ENCODE measurements at places on chromosomes 16 and 17.

- no peak for DNase-seq
Measured at GRCh38 chr17:17401271-17401781, 75.5 kb upstream of the MED9 start.

DNA sequence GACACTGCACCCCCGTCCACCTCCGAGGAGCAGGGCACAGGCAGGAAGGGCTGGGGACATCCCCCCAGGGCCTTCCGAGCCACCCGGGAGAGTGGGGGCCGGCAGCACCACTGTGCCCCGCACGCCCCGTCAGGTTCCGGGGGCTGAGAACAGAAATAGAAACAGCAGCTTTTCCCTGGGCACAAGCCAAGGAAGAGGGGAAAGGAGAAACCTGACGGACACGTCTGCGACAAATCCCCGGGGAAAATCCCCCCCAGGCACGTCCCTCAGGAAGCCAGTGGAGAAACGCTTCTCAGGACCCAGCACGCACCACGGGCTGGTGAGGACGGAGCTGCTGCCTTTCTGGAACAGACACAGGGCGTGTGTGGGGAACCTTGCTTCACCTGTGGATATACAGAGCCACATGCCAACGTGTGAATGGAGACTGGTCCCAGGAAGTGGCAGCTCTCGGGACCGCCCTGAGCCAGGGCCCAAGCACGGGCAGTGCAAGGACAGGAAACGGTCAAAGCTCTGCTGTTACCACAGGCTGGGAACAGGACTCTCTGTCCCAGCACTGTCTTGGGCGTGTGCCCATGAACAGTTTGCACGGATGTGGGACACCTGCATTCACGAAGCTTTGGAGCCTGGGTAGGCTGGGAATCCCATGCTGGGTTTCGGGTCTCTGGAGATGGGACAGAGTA is 1.2 kb upstream of the TMEM204 start:
- DNase-seq: no peak

DNA sequence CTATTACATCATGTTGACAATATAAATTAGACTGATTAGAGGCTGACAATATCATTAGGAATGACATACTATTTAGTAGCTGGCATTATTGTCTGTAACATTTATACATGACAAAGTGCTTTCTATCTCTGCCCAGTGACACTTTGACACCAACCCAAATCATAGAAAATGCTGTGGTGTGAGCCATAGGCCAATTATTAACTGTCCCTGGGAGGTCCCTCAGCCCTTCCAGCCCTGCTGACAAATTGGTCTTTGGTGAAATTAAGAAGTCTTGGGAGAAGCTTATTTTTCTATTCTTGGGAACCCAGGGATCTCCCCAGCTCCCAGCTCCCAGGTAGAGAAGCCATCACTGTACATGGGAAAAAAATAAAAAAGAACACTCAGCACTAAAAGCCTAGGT is 179.6 kb downstream of the AIPL1 start:
- DNase-seq: no peak

GRCh38 chr17:57447990-57448758 is 191.9 kb downstream of the MSI2 start:
- DNase-seq: no peak

GRCh38 chr16:74107795-74108610 is 188.6 kb upstream of the PSMD7 start:
- DNase-seq: no peak

- no peak for DNase-seq
Measured at GRCh38 chr17:35559495-35560210, 966 bp downstream of the SLFN14 start.

DNA sequence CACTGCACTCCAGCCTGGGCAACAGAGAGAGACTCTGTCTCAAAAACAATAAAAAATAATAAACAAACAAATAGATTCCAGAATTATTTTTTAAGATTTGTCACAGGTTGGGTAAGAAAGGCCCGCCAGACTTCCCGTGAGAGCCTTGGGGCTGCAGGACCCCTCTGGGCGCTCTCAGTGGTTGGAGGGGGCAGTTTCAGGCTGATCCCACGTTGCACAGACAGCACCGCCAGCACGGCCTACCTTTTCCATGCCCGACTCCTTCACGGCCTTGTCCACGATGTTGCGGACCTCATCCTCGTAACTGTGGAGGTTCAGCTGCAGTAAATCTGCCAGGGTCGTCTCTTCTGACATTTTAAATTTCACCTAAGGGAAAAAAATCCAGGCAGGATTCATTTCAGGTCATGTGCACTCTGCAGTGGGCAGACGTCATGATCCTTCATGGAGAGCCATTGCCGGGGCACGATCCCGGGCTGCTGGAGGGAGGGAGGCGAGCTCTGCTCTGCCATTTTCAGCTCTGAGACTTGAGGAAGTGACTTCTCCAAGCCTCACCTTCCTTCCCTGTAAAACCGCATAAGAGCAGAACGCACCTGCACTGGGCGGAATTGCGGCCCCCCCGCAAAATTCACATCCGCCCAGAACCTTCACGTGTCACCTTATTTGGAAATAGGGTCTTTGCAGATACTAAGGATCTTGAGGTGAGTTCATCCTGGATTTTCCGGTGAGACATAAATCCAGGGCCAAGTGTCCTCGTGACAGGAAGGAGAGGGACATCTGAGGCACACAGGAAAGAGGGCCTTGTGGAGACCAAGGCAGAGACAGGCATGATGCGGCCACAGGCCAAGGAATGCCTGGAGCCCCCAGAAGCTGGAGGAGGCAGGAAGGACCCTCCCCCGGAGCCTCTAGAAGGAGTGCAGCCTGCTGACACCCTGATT is 66.8 kb downstream of the DNAH17 start:
- no peak for DNase-seq

- DNase-seq: no peak
Measured at GRCh38 chr16:74768239-74768638, 6.4 kb downstream of the FA2H start.

GRCh38 chr16:29664091-29664921 is 1.3 kb downstream of the SPN start:
- DNase-seq: no peak

DNA sequence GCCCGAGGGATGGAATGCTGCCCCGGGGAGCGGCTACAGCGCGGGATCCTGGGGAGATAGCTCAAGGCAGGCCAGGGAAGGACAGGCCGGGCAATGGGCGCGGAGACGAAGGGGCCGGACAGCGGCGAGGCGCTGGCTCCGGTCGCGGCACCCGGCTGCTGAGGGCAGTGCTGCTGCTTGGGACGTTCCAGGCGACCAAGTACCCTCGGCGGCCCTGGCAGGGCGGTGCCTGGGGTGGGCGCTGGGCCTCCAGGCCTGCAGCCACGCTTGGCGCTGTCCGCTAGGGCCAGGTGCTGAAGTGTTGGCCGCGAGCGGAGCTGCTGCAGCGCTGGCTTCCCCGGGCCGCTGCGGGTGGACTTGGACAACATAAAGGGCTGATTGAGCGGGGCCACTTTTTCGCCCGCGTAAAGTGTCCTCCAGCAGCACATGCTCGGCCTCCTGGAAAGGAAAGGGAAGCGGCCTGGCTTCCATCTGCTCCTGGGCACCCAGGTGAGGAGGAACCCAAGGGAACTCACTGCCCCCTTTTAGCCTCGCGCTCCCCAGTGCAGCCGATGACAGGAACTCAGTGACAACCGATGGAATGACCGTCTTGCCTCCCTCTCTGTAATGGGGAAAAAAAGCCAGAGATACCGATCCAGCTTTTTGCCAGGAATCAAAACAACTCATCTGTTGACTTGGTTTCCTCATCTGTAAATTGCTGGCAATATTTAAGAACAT is 23.7 kb downstream of the CLEC3A start:
- no peak for DNase-seq

DNA sequence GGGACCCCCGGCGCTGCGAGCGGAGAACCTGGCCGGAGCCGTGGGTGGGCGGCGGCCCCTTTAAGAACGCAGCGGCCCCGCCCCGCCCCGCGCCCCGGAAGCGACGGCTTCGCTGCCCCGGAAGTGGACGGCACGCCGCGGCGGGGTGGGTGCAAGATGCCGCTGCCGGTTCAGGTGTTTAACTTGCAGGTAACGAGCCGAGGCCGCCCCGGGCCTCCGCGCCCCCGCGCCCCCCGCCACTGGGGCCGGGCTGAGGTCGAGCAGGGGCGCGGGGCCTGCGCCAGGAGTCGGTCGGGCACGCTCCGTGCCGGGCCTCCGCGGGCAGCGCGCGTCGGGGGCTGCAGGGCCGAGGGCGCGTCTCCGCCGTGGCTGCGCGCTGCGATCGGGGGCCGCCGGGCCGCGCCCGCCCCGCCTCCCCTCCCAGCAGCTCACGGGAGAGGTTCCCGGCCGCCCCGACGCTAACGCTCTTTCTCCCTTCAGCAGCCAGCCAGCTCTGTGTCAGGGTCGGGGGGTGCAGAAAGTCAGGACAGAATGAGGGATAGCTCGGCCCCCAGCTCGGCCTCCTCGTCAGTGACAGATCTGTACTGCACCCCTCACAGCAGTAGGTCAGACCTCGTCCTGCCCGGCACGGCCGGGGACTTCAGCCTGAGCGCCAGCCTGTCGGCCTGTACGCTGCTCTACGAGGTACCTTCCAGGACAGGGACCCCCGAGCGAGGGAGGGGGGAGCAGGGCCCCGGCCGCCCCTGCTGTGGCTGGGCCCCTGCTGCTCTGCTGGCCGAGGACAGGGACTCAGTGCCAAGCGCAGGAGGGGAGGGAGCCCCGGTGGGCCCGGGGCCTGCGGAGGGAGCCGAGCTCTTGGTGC is at the start of the genes GPS1 and RFNG:
Gene GPS1 (plus strand): TSS at position 123 of the 862 bp plus-strand sequence. CDS start 34 bp downstream, at position 157.
Gene RFNG (minus strand): TSS at position 36 of the 862 bp plus-strand sequence. CDS start 45 bp downstream, outside the sequence.
- peak; percentile 58 for DNase-seq

DNA sequence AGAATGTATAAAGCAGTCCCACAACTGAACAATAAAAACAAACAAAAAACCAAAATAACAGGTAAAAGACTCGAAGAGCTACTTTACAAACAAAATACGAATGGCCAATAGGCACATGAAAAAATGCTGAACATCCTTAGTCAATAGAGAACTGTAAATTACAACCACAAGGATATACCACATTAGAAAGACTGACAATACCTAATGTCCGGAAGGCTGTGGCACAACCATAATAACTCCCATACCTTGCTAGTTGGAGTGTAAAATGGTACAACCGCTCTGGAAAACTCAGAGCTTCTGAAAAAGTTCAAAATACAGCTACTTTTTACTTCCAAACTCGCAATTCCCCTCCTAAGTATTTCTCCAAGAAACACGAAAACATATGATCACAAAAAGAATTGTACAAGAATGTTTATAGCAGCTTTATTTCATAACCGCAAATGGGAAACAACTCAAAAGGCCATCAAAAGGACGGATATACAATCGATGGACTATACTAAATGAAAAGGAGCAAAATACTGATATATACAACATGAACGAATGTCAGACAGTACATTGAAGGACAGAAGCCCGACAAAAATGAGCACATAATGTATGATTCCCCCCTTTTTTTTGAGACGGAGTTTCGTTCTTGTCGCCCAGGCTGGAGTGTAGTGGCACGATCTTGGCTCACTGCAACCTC is 2.3 kb downstream of the TP53 start:
- no peak for DNase-seq

DNA sequence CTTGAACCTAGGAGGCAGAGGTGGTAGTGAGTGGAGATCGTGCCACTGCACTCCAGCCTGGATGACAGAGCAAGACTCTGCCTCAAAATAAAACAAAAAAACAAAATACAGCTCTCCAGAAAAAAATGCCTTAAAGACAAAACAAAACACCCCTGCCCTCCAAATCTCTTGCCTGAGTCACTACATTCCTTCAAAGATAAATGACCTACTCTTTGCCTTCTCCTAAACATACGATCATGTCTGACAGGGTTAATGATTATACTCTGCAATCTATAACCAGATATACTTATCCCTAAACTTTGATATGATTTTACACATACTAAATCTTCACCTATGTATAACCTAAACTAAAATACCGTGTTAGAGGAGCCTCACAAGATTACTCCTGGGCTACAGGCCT is 1.4 kb upstream of the SETD6 start:
- DNase-seq: no peak

- DNase-seq: no peak
Measured at GRCh38 chr17:82385559-82386254, 14.1 kb downstream of the UTS2R start.
